Metanephros (tissue), 2 donors: ENCODE measurements at places on chromosomes 13 and 19. TPM values are rescaled to one million over a fixed set of nuclear protein-coding genes. Genes with fewer than 3 reads are reported as not detected.

Gene ZNF320
- total RNA-seq: 40.1 TPM

Gene GPC6
- total RNA-seq: 45.5 TPM

Gene HSH2D
- total RNA-seq: 2.6 TPM

Gene LINGO3
- not detected for total RNA-seq

Gene LIPE
- total RNA-seq: 16.4 TPM

Gene MYPOP
- 3.8 TPM for total RNA-seq

Gene IFNL1
- total RNA-seq: not detected

Gene NXNL1
- total RNA-seq: not detected

Gene AZU1
- 30.4 TPM for total RNA-seq

Gene MFSD12
- 55.8 TPM for total RNA-seq

Gene LIM2
- not detected for total RNA-seq

Gene MCEMP1
- total RNA-seq: 0.64 TPM

Gene ADGRL1
- 52.5 TPM for total RNA-seq

Gene MIA
- 3.8 TPM for total RNA-seq

Gene ZNF345
- total RNA-seq: 14.0 TPM

Gene CAMSAP3
- 13.0 TPM for total RNA-seq

Gene TMED1
- 40.9 TPM for total RNA-seq

Gene TUBA3C
- total RNA-seq: not detected

Gene BRCA2
- total RNA-seq: 6.4 TPM

Gene SPATA13
- 50.0 TPM for total RNA-seq

Gene PDE4C
- 5.3 TPM for total RNA-seq

Gene ZNF418
- total RNA-seq: 12.8 TPM

Gene PRODH2
- 14.4 TPM for total RNA-seq

Gene VAV1
- 6.5 TPM for total RNA-seq

Gene FAM124A
- 3.7 TPM for total RNA-seq

Gene RELB
- total RNA-seq: 14.4 TPM

Gene SLITRK6
- total RNA-seq: 7.7 TPM

Gene CYP2A7
- not detected for total RNA-seq

Gene ACP7
- 0.23 TPM for total RNA-seq
